PC-3 (cell line): ENCODE measurements at places on chromosomes 1 and 21. TPM values are rescaled to one million over a fixed set of nuclear protein-coding genes. Genes with fewer than 3 reads are reported as not detected.

DNA sequence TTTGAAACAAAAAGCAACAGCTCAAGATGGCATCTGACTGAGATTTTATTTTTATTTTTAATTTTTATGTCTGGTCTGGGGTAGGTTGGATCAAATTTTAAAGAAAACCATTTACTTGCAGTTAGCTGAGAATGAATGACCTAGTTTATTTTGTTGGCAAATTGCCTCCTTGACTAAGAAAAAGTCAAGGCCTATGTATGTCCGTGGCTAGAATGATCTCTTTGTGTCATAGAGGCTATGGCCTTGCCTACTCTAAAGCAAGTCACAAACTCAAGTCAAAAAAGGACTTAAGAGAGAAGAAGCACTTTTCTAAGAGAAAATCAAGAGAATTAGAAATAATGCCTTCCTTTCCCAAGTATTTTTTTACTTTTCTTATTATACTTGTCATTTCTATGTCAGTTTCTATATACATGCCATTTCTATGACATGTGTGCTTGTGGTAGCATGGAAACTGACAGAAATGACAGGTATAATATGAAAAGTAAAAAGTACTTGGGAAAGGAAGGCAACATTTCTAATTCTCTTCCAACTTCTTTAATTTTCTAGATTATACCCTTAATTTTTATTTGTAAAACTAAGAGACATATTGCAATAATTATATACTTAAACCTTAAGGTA, 136.7 kb downstream of the CENPF start:
- DNase-seq, result no peak
- H3K27ac ChIP-seq, result no peak overlapping the region
- H3K4me1 ChIP-seq, result peaks cover 9% of the 10 kb centered on the region; the same call in 1 of the 2 replicates
- no peaks in the 10 kb centered on the region for H3K27me3 ChIP-seq

DNA sequence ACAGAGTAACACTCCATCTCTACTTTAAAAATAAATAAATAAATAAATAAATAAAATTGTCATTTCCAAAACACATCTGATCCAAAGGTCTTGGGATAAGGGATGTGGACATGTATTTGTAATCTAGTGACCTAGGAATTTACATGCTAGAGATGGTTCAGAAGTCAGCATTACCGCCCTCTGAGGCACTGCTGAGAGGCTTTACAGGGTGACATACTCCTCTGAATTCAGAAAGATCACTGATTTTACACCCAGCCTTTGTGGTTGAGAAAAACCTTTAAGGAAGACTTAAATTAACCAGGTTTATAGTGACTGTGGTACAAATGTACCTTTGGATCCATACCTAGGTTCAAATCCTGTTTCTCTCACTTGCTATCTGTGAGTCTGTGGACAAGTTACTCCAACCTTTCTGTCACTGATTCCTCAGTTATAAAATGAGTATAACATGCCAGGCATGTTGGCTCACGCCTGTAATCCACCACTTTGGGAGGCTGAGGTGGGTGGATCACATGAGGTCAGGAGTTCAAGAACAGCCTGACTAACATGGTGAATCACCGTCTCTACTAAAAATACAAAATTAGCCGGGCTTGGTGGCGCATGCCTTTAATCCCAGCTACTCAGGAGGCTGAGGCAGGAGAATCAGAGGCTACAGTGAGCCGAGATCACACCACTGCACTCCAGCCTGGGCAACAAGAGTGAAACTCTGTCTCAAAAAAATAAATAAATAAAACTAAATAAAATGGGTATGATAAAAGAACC, 20.1 kb downstream of the OSBPL9 start:
- no peaks in the 10 kb centered on the region for H3K36me3 ChIP-seq
- H3K27me3 ChIP-seq, result no peaks in the 10 kb centered on the region
- peaks cover 33% of the 10 kb centered on the region for H3K4me1 ChIP-seq
- H3K4me3 ChIP-seq, result no peak overlapping the region
- peak overlapping the region; percentile 63 for H3K27ac ChIP-seq

Gene S1PR1
- total RNA-seq, result 2.1 TPM in 2 replicates

Gene PRELP
- not detected in 2 replicates for total RNA-seq

DNA sequence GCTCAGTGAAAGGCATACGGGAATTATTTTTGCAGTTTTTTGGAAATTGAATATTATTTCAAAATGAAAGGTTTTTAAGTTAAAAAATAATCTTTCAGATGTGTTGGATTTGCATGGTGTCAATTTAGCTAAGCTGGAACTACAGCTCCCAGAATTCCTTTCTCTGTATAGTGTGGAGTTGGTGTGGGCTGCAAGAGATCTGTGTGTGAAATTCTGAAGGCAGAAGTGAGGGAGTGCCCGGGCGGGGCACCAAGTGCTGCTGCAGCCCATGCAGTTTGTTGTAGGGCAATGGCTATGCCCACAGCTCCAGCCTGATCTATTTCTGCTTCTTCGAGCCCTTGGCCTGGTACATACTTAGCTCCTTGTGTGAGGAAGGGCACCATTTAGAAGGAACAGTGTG, 60.5 kb upstream of the CSF1 start:
- H3K27me3 ChIP-seq, result no peaks in the 10 kb centered on the region
- peak; percentile 21 for DNase-seq
- no peak overlapping the region for H3K4me3 ChIP-seq
- H3K36me3 ChIP-seq, result no peaks in the 10 kb centered on the region
- H3K27ac ChIP-seq, result peak overlapping the region; percentile 33

DNA sequence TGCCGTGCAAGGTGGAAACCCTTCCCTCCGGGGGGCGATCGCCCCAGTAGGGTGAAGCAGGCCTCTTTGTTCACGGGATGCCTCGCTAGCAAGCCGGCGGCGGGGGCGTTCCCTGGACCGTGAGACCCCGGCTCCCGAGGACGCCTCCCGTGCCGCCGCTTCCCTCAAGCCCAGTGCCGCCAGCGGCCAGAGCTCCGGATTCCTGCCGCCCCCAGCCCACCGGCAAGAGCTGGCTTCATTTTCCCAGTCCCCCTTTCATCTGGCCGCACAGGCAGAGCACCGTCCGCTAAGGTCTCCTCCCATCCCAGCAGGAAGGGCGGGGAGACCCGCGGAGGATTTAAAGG, 16.3 kb downstream of the IER5 start:
- no peaks in the 10 kb centered on the region for H3K36me3 ChIP-seq
- H3K27me3 ChIP-seq, result no peaks in the 10 kb centered on the region
- peak overlapping the region; percentile 91 for H3K27ac ChIP-seq
- H3K4me3 ChIP-seq, result peak overlapping the region; percentile 68
- no peak for DNase-seq

DNA sequence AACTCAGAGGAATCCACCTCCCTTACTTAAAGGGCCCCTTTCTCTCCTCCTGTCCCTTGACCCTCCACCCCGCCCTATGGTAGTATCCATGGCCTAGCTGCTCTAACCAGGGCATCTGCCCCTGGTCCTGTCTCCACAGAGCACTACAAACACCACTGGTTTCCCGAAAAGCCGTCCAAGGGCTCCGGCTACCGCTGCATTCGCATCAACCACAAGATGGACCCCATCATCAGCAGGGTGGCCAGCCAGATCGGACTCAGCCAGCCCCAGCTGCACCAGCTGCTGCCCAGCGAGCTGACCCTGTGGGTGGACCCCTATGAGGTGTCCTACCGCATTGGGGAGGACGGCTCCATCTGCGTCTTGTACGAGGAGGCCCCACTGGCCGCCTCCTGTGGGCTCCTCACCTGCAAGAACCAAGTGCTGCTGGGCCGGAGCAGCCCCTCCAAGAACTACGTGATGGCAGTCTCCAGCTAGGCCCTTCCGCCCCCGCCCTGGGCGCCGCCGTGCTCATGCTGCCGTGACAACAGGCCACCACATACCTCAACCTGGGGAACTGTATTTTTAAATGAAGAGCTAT, 1.7 kb downstream of the BTG2 start:
- DNase-seq, result no peak
- no peaks in the 10 kb centered on the region for H3K36me3 ChIP-seq
- H3K4me3 ChIP-seq, result no peak overlapping the region
- no peaks in the 10 kb centered on the region for H3K27me3 ChIP-seq
- peaks cover 15% of the 10 kb centered on the region for H3K4me1 ChIP-seq

Gene LYSMD1
- 6.3 and 7.5 TPM in 2 replicates for total RNA-seq

DNA sequence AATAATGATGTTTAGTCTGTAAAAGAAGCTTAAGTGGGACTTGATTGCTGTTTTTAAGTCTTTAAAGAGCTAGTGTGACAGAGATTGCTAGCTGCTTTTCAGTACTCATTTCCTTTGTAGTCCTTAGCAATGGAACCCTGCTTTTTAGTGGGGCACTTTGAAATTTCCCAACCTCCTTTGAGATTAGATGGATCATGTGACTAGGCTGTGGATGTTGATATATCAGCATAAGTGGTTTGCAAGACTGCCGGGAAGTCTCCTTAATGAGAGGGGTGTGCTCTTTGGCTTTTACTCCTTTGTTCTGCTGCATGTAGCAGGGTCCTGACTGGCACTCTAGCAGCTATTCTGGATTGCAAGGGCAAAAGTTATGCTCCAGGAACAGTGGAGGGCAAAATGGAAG, 11.2 kb upstream of the RCOR3 start:
- no peak overlapping the region for H3K4me3 ChIP-seq
- no peak for DNase-seq
- no peaks in the 10 kb centered on the region for H3K4me1 ChIP-seq
- no peak overlapping the region for H3K27ac ChIP-seq
- H3K36me3 ChIP-seq, result no peaks in the 10 kb centered on the region

Gene SDC3
- total RNA-seq, result 10.0 and 20.3 TPM in 2 replicates

Gene OR2T29
- total RNA-seq, result not detected in 2 replicates

GRCh38 chr1:83750201-83750600, 248.7 kb downstream of the TTLL7 start:
- H3K4me3 ChIP-seq, result no peak overlapping the region
- H3K27me3 ChIP-seq, result peaks cover 27% of the 10 kb centered on the region
- DNase-seq, result no peak
- H3K27ac ChIP-seq, result no peak overlapping the region
- H3K36me3 ChIP-seq, result no peaks in the 10 kb centered on the region

DNA sequence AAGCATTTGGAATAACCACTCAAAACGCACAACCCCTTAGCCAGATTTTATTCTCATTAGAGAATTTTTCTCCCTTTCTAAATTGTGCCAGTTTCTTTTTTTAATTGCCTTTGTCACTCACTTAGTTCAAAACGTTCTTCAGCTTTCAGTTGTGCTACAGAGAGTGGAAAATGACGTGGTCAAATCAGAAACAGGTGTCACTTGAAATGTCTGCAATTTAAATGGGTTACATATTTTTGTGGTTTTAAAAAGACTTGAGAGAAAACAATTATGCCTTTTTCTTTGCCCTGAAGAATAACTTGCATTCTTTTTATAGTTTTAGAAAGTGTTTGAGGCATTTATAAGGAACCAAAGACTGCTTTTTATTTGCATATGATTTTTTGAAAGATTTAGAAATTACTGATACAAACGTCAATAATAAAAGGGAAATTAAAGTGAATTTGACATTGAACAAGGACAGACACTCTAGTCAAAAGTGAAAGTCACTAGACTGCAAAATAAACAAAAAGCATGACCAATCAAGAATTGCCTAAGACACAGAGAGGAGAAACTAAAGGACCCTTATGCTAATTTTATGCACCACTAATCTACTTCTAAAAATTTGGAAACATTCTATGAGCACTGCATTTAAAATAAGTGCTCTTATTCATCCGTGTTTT, 191.0 kb downstream of the TPR start:
- no peak for DNase-seq
- peaks cover 74% of the 10 kb centered on the region for H3K4me1 ChIP-seq
- no peaks in the 10 kb centered on the region for H3K27me3 ChIP-seq

Gene ADAMTS4
- 0.52 TPM in 1 of 2 replicates, not detected in the other for total RNA-seq

- no peaks in the 10 kb centered on the region for H3K36me3 ChIP-seq
- no peak for DNase-seq
- H3K27me3 ChIP-seq, result peaks cover 52% of the 10 kb centered on the region
Observed at GRCh38 chr1:81435175-81435574, 365.6 kb upstream of the ADGRL2 start.

GRCh38 chr1:113929750-113930498, 800 bp downstream of the HIPK1 start:
- H3K27me3 ChIP-seq, result no peaks in the 10 kb centered on the region
- H3K4me3 ChIP-seq, result peak overlapping the region; percentile 86
- peak overlapping the region; percentile 41 for H3K27ac ChIP-seq

DNA sequence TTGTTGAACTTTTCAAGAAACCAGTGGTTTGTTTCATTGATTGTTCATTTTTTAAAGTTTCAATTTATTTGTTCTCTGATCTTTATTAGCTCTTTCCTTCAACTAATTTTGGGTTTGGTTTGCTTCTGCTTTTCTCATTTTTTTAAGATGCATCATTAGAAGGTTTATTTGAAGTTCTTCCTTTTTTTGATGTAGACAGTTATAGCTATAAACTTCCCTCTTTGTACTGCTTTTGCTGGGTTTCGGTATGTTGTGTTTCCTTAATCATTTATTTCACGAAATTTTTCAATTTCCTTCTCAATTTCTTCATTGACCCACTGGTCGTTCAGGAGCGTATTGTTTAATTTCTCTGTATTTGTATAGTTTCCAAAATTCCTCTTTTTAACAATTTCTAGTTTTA, 133.3 kb upstream of the GPR52 start:
- H3K27ac ChIP-seq, result no peak overlapping the region
- no peak overlapping the region for H3K4me3 ChIP-seq
- H3K36me3 ChIP-seq, result no peaks in the 10 kb centered on the region
- no peaks in the 10 kb centered on the region for H3K27me3 ChIP-seq

Gene FCRL2
- total RNA-seq, result not detected in 2 replicates

DNA sequence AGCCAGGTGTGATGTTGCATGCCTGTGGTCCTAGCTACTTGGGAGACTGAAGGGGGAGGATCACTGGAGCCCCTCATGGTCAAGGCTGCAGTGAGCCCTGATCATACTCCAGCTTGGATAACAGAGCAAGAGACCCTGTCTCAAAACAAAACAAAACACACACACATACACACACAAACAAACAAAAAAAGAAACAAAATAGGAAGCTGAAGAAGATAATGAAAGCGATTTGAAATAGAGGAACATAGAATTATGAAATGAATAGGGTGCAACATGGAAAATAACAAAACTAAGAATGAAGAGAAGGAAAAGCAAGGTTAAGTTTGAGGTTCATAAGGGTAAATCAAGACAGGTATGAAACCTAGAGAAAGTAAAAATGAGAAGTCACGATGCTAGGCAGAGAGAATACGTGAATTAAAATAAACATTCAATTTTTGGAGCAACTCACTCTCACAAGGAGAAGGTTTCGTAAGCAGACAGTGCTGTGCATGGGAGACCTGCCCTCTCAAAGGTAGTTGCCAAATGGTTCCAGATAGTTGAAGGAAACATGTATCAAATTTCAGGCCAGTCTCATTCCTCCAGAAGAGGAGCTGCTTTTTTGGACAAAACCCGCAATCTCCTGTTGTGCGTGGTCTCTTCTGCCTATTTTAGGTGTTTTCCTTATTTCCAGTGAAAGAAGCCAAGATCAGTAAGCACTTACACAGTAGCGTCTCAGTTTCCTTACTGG, 3.3 kb downstream of the CD46 start:
- H3K4me3 ChIP-seq, result peak overlapping the region; percentile 89
- H3K27ac ChIP-seq, result peak overlapping the region; percentile 76
- peaks cover 33% of the 10 kb centered on the region for H3K36me3 ChIP-seq
- no peaks in the 10 kb centered on the region for H3K27me3 ChIP-seq
- H3K4me1 ChIP-seq, result peaks cover 52% of the 10 kb centered on the region
- DNase-seq, result peak; percentile 60

Gene THEM4
- 18.1 and 19.6 TPM in 2 replicates for total RNA-seq

Gene CROCC
- 24.6 and 51.6 TPM in 2 replicates for total RNA-seq
